ENCODE measurements at places on chromosomes 12 and 14.

- DNase-seq: no peak
Measured at GRCh38 chr14:24259282-24260025, 3.5 kb downstream of the TGM1 start.

DNA sequence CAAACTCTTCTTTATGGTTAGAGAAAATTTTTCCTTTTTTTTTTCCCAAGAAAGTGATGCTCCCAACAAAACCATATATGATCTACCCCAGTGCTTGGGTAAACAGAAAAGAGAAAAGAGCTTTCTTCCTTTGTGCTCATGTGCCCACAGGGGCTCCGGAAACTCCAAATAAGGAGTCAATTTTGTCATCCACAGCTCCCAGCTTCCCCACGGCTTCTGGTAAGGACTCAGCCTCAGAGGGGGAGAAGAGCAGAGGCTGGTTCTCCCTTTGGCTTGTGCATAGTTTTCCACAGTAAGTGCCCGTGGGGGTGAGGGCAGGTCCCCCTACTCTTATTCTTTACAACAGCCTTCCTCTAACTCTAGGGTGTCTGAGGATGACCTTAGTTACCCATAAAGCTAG, 13.3 kb upstream of the RGS6 start:
- no peak for DNase-seq

- DNase-seq: no peak
Measured at GRCh38 chr14:83764656-83765599, 1765.0 kb upstream of the FLRT2 start.

GRCh38 chr12:120252071-120252906, 13.2 kb downstream of the PXN start:
- DNase-seq: peak; percentile 89

GRCh38 chr12:14567351-14568162, at the start of gene PLBD1:
Gene PLBD1 (minus strand): TSS chr12:14567883. CDS start chr12:14567696, 187 bp downstream.
- DNase-seq: no peak

DNA sequence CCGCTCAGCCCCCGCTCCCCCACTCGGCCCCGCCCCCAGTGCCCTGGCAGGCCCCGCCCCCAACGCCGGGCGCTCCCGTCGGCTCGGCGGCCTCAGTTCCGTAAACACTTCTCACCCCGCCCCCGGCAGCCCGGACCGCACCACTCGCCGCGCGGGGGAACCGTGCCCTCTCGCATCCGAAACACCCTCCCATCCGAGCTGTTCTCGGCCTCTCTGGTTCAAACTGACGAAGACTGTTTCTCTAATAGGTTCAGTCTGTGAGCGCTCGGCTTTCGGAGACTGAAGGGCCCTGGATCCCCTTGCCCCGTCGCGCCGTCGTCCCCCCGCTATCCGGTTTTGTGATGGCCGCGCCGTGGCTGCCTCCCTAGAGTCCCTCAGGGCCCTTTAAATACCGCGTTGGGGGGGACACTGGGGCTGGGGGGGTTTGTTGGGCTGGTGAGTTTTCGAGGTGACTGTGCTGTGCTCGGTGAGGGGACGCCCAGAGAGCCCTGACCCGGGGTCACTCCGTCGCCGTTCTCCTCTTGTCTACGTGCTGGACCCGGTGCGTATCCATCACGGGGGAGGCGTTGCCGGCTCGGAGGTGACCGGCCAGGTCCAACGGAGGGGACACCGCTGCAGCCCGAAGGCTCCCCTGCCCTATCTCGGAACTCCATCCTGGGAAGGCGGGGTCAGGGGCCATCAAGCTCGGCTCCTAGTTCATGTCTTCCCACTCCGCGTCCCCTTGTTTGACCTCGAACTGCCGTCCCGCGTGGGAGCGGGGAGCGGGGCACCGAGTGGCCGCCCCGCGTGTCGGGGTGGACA, at the start of gene TCP11L2:
Gene TCP11L2 (plus strand): TSS at position 333 of the 801 bp plus-strand sequence. CDS start 8,343 bp downstream, outside the sequence.
- DNase-seq: peak; percentile 92

DNA sequence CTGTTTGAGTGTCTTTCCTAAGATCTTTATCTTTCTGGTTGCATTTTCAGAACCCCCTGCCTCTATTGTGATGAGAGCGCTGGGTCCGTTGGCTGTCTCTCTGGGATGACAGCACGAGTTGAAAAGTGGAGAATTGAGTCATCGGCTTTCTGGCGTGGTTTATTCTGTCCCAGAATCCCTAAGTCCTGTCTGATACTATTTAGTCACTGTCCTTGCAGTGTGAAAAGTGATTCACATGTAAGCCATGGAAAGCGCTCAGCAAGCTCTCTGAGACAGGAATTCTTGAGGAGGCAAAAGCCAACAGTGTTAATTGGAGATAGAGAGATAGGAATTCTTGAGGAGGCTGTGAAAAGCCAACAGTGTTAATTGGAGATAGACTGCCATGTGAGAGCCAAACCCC, 121.7 kb downstream of the CHST11 start:
- no peak for DNase-seq

GRCh38 chr12:71576496-71576895, 87.2 kb downstream of the ZFC3H1 start:
- no peak for DNase-seq

GRCh38 chr12:129815846-129816245, 88.0 kb downstream of the TMEM132D start:
- DNase-seq: no peak

DNA sequence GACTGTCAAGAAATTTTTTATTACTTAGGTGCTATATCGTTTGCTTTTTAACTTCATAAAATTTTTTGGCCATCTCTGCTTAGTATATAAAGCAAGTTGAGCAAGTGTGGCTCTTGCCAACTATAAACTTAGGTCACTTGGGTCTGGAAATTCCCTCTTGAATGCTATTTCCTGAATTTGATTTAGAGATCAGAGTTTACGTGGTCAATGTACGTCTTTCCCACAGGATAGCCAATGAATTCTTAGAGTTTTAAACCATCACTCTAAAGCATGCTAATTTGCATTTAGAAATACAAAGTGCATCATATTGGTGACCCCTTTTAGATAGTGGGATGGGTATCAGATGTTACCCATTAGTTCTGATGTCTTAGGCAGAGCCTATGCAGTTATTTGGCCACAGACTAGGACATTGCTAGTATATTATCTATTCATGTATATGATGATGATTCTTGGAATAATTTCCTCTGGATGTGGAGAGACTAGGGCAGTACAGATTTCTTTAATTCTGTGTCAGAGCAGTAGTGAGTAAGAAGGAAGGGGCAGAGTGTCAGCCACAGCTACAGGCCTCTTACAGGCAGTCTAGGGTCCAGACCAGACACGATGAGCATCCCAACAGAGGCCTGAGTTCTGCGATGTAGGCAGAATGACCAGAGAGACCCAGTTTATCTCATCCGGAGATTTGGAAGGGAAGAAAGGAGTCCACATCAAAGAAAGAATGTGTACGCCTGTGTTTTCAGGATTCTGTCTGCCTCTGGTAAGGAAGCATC, 30.3 kb downstream of the SCN8A start:
- no peak for DNase-seq

DNA sequence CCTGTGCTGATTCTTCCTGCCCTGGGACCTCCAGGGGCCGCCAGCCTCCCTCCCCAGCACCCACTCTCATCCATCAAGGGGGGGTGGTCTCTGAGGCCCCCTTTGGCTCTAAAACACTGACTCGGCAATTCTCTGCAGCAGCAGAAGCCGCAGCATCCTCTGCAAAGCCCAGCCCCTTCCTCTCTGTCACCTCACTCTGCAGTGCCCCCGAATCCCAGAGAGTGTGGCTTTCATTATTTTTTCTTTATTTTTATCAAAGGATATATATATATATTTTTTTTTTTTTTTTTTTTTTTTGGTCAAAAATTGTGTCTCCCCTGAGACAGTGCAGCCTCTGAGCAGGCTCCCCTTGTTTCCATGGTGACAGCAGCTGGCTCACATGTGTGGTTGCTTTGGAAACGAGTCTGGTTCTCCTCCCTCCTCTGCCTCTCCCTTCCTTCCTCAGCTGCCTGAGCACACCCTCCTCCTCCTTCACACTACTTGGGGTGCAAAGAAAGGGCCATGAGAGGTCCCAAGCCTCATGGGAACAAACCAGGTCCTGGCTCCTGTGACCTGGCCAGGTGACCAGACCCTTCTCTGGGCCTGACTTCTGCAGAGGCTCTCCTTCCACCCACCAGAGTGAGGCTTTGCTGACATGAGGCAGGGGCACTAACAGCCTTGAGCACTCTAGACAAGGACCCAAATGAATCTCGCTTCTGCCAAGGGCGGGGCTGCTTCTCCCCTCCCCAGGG, 100.5 kb downstream of the LRRC74A start:
- peak; percentile 87 for DNase-seq

DNA sequence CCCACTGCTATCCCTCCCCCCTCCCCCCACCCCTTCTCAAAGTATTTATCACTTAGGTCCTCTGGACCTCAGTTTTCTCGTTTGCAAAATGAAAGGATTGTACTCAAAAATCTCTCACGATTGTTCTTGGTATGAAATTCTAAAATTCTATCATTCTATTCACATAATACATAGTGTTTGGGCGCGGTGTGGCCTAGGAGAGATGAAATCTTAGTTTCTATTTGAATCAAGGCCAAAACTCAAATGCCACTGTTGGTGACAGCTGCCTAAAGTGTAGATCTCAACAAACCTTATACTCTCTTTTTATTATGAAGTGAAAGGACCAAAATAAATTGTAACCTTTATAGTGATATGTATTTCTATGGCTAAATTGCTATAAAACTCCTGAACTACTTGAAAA, 23.7 kb upstream of the YAF2 start:
- DNase-seq: no peak

GRCh38 chr14:36055681-36056225, 120.8 kb downstream of the PTCSC3 start:
- DNase-seq: no peak

GRCh38 chr14:102239231-102239630, 65.7 kb downstream of the MOK start:
- no peak for DNase-seq

DNA sequence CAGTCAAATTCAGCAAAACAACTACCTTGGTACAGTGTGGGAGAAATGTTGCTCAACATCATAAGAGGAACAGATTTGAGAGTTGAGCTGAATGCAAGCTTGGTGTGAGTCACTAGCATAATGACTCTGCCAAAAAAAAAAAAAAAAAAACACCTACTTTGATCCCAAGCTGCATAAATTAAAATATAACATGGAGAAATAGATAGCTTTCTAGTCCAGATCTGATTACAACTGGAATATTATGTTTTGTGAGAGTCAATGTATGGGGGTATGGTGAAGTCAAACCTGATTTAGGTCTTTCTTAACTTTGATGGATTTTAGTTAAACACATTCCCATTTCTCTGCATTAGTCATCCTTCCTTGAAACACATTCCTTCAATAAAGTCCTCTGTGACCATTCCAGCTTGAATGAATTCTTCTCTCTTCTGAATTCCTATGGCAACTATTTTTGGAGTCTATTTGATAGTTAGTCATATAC, 188.1 kb downstream of the SLC5A8 start:
- DNase-seq: no peak

- peak; percentile 14 for DNase-seq
Measured at GRCh38 chr12:50517421-50518048, 12.8 kb downstream of the DIP2B start.
